ENCODE measurements at places on chromosomes 5 and 9.

DNA sequence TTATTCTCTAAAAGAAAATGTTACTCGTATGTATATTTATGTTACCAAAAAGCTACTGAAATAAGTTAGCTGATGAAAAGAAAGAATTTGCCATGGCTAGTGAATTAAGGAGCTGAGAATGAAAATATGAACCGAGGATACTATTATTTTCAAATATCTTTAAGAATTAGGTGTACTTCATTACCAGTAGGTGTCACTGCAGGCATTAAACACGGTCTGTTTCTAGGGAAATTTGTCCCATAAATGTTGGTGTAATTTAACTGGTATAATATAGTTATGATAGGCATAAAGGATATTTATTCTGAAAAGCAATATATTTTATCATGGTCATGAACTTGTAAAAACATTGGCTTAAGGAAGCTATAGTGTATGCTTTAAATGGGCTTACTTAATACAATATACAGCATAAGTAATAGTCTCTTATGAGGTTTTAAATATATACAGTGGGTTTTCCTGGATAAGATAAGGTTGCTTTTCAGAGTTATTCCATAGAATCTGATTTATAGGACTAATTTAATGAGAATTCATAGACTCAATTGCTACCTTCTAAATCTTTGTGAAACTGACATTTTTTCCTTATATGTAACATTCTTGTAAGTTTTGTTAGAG, 72.4 kb upstream of the MPDZ start:
- DNase-seq, result peak; percentile 12

GRCh38 chr9:101484046-101484445, 48.5 kb upstream of the ALDOB start:
- DNase-seq, result no peak

- no peak for DNase-seq
Observed at GRCh38 chr5:10731913-10732312, 29.1 kb downstream of the DAP start.

DNA sequence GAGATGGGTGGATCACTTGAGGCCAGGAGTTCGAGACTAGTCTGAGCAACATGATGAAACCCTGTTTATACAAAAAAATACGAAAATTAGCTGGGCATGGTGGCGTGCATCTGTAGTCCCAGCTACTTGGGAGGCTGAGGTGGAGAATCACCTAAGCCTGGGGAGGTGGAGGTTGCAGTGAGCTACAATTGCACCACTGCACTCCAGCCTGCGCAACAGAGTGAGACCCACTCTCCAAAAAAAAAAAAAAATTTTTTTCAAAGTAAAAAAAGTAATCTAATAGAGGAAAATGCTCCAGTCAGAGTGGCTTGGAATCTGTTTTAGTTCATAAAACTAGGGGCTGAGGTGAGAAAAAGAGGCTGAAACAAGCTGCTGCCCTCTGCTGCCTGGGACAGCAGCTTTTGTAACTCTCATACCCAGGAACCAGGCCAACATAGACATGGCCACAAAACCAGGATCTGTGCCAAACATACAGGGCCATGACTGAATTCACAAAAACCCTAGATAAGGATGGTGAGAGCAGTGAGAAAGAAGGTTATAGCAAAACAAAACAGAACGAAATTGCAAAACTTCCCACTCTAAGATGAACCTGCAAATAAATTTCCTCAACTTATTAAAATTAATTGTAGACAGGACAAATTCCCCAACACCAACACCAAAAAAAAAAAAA, 13.1 kb upstream of the DCAF12 start:
- DNase-seq, result peak; percentile 59
